Skin of body (tissue), 3 donors: ENCODE measurements at places on chromosomes 12 and 14. TPM values are rescaled to one million over a fixed set of nuclear protein-coding genes. Genes with fewer than 3 reads are reported as not detected.

GRCh38 chr12:115983226-115983798, 294.2 kb downstream of the MED13L start:
- DNase-seq: no peak

GRCh38 chr12:27794818-27795584, 15.0 kb upstream of the MANSC4 start:
- DNase-seq: no peak

DNA sequence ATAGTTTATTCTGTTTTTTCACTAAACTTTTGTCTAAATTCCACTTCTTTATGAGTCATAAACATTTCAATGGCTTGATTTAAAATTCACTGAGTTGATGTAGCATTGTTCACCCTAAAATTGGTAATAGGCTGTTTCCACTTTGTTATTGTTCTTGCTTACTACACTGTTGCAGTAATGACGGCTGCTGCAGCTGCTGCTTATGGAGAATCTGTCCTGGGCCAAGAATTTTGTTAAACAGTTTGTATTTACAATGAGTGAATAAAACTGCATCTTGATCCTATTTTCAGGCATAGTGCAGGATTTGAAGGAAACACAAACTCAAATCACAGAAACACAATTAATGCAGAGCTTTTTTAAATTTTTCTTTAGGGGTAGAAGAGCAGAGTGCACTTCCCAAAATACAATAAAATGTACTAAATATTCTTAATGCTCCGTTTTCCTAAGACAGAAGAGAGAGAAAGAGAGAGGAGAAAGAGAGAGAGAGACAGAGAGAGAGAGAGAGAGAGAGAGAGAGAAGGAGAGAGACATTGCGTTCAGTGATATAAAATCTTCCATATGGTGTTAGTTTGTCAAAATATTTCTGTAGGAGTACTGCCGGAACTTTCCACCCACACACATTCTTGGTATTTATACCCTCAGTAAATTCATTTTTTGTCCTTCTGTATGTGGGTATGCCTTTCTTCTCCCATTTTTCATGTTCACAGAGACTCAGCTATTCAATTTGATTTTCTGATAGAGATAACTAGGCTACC, 266.4 kb downstream of the LRFN5 start:
- peak; percentile 88 for DNase-seq

GRCh38 chr12:26732005-26732908, 100.7 kb downstream of the ITPR2 start:
- DNase-seq: peak; percentile 12

DNA sequence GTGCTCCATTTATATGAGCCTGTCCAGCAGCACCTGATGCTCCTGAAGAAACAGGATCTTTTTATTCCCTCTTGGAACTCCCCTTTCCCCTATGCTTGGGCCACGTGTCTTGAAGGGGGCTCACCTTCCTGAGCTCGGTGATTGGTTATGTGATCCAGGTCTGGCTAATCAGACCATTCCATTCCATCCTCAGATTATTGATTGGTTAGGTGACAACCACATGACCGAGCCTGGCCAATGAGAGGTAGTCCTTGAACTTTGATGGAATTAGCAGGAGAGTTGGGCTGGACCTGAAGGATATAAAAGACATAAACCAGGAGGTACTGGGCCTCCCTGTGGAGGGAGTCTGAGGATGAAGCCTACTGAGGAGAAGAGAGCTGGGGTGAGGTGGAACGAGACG, 216.6 kb upstream of the LHX5 start:
- DNase-seq: no peak

DNA sequence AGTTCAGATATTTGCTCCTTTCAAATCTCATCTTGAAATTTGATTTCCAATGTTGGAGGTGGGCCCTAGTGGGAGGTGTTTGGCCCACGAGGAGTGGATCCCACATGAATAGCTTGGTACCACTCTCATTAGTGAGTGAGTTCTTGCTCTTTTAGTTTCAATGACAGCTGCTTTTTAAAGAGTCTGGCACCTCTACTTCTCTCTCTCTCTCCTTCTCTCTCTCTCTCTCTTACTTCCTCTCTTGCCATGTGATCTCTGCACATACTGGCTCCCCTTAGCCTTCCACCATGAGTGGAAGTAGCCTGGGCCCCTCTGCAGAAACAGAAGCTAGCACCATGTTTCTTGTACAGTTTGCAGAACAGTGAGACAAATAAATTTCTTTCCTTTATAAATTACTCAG, 25.1 kb downstream of the GPR65 start:
- no peak for DNase-seq

The KRT2 gene
- 12.1 TPM for total RNA-seq

DNA sequence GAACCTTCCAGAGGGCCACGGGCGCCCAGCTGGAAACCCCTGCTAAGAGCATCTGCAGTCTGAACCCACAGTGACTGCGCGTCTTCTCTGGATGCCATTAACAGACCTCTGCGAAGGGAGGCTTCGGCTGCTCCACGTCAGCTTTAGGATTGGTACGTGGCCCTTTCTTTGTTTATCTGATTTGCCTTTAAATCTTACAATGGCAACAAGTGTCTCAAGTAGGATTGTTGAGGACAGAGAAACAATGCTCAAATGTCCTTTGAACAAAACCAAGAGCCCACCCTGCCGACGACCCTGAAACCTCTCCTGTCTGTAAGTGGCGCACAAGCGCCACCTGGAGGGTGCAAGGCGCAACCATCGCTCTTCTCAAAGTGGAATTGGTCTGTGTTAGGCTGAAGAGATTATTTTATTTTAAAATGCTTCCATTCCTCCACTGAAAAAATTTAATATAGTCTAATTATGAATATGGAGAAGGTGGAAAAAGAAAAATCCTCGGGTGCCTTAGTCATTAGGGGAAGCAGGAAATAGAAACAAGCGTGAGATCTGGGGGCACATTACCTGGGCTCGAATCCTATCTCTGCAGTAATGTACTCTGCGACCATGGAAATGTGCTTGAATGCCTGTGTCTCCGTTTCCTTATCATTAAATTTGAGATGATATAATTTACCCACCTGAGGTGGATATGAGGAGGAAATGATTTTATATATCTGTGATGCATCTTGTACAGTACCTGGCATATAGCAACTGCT, 82.6 kb upstream of the PTPRB start:
- DNase-seq: peak; percentile 31

The MIS18BP1 gene
- 52.9 TPM for total RNA-seq

The CLEC2D gene
- total RNA-seq: 6.0 TPM

- no peak for DNase-seq
These were observed 187.9 kb downstream of the EPS8 start for GRCh38 chr12:15601210-15601800.

GRCh38 chr12:62230652-62231051, 29.6 kb upstream of the USP15 start:
- DNase-seq: no peak

- DNase-seq: peak; percentile 43
These were observed 1.3 kb upstream of the ATP5MC2 start for GRCh38 chr12:53677016-53677799.

GRCh38 chr12:19388131-19388549, 51.2 kb upstream of the AEBP2 start:
- peak; percentile 20 for DNase-seq

- DNase-seq: no peak
These were observed 524 bp upstream of the P2RX2 start for GRCh38 chr12:132617822-132618682.
